NCI-H2171 treated with DMSO at 0.1 percent for 48 hours (cell line): ENCODE measurements at places on chromosomes 2 and 18.

- DNase-seq, result no peak
Measured at GRCh38 chr2:171702781-171703556, 15.7 kb downstream of the DYNC1I2 start.

- DNase-seq, result peak; percentile 41
Measured at GRCh38 chr2:128834207-128834879, 515.7 kb upstream of the HS6ST1 start.

DNA sequence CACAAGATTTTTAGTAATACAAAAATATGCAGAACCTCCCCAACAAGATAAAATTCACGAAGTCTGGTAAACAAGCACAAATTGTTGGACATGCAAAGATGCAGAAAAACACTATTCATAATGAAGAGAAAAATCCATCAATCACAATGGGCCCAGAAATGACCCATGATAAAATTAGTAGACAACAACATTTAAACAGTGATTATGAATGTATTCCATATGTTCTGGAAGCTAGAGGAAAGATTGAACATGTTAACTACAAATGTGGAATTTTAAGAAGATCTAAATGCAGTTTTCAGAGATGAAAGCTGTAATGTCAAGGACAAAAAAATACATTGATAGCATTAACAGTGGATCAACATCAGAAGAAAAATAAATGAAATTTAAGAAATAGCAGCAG, 243.3 kb upstream of the LINC00305 start:
- no peak for DNase-seq

GRCh38 chr2:181052523-181052891, 72.1 kb downstream of the UBE2E3 start:
- DNase-seq, result no peak

- DNase-seq, result no peak
Measured at GRCh38 chr2:202035941-202036372, 2.3 kb downstream of the FZD7 start.

DNA sequence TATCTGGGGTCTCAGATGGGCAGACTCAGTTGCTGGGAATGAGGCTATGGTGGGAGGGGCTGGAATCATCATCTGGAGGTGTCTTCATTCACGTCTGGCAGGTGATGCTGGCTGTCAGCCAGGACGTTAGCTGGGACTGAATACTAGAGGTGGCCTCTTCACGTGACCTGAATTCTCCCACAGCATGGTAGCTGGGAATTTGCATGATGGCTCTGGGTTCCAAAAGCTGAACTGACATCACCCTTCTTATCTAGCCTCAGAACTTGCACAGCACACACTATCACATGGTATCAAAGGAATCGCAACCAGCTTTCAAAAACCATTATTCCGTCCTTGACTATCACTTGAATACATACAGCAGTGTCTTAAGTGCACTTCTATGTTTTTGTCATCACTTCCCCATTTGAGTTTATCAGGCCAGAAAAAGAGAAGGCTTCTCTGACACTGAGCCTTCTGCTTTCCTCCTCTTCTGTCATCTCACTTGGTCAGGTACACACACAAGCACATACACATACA, 53.0 kb upstream of the LRP2 start:
- peak; percentile 27 for DNase-seq

DNA sequence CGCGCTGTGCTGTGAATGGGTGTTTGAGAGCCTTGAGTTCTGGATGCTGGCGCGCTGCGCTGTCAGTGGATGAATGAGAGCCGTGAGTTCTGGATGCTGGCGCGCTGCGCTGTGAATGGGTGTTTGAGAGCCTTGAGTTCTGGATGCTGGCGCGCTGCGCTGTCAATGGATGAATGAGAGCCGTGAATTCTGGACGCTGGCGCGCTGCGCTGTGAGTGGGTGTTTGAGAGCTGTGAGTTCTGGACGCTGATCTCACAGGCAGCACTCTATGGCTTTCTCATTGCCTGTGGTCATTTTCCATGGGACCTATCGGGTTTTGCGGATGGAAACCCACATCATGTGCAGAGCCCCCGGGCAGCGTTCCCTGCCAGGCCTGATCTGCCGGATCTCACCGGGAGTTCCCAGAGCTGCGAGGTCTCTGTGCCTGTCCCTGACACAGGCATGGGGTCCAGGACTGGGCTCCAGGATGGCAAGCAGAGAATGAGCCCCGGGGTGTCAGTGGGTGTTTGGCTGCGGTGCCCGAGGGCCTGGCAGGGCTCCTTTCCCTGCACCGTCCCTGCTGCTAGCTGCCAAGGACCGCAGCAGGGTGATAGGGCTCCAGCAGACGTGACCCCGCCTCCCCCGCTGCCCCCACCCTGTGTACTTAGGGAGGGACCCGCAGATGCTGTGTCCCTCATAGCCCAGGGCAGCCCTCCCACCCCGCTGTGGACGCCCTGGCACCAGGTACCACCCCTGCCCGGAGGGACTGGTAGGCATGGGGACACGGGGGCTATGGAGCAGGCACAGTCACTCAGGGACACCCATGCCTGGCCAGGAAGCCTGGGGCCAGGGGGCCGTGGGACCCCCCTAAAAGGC, 9.7 kb downstream of the PDCD1 start:
- no peak for DNase-seq

GRCh38 chr2:120919771-120920453, 184.2 kb downstream of the GLI2 start:
- DNase-seq, result no peak

DNA sequence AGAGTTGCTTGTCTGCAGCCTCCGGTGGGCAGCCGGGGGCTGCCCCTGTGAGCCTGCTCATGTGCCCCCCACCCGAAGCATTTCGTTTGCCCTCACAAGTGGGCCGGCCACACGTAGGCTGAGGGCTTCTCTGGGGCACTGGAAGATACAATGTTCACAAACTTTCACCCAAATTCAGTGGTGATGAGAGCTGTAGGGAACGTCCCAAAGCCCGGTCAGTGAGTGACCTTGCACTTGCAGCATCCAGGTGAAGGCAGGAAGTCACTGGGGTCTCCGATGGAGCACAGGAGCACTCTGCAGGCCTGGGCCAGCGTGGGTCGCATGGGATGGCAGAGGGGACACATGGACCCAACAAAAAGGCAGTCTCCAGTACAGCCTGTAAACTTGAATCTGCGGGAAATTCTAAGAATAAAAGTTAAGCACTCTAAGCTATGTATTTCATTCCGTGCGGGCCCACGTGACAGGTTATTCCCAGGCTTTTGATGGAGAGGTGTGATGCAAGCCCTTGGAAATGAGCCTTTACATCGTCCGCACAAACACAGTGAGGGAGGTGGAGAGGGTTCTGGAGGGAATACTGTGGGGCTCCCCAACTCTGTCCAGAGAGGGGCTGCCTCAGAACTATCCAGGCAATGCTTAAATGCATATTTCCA, 42.5 kb downstream of the CNGA3 start:
- DNase-seq, result no peak

GRCh38 chr2:220473611-220474010, 846.2 kb downstream of the SLC4A3 start:
- DNase-seq, result no peak

- DNase-seq, result peak; percentile 15
Measured at GRCh38 chr2:213306316-213306942, 22.2 kb downstream of the SPAG16 start.

- no peak for DNase-seq
Measured at GRCh38 chr2:152782171-152782570, 63.8 kb downstream of the ARL6IP6 start.

DNA sequence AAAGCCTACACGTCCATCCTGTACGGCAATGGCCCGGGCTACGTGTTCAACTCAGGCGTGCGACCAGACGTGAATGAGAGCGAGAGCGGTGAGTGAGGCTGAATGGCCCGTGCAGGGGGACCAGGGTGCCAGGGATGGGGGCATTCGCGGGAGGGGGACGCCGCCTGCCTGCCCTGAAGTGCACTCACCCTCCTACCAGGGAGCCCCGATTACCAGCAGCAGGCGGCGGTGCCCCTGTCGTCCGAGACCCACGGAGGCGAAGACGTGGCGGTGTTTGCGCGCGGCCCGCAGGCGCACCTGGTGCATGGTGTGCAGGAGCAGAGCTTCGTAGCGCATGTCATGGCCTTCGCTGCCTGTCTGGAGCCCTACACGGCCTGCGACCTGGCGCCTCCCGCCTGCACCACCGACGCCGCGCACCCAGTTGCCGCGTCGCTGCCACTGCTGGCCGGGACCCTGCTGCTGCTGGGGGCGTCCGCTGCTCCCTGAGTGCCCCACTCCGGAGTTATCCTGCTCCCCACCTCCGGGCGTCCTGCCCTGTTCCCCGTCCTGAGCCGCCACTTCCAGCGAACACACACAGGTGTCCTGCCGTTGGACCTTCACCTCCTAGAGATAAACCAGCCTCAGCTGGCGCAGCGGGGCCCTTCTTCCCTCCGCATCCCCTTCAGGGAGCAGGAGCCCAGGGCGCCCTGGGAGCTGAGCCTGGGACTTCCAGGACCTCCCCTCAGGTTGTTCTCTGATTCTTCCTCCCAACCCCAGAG, 2.9 kb downstream of the ALPI start:
- DNase-seq, result no peak

DNA sequence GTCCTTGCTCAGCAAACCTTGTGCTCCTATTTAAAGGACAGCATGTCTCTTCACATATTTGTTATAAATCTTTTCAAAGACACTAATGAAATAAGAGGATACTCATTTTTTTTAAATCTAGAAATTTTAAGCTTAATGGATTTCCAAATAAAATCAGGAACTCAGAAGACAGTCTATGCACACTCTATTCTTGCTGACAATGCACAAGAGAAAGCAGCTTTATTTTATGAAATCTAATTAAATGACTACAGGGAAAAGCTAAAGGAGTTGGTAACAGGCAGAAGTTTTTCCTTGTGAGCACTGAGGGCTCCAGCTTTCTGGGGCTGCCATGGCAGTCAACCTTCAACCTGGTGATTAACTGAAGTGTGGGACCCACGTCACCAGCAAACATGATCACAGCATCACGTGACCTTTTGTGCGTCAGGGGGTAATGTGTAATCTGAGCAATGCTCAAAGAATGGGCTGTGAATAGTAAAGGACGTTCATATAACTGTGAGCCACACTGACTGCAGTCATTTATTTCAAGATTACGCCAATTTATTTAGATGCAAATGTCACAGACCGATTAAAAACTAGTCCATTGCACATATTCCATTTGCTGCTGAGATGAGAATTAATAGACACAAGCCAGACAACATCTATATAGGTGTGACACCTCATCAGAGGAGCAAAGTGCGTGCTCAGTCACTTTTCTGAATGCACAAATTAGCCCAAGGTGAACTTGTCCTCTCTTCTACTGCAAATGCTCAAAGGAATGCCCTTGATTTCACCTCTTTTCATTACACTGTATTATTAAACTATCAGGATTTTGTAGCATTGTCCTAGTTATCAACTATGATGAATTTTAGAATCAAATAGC, 11.6 kb upstream of the DNER start:
- no peak for DNase-seq

DNA sequence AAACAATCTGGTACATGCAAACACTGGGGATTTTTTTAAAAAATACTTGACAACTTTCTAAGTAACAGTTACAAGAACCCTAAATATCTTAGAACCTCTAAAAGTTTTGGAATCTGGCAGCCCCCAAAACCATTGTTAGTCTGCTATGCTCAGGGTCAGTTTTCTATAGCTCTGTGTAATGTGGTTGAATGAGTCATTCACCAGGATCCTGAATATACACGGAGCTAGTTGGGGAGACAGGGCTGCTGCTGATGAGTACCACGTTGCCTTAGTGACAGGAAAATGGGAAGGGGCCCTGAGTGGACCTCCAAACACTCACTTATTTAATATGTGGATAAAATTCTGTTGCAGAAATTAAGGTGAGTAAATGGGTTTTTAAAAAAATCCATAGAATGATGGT, 36.9 kb upstream of the TANC1 start:
- DNase-seq, result no peak

DNA sequence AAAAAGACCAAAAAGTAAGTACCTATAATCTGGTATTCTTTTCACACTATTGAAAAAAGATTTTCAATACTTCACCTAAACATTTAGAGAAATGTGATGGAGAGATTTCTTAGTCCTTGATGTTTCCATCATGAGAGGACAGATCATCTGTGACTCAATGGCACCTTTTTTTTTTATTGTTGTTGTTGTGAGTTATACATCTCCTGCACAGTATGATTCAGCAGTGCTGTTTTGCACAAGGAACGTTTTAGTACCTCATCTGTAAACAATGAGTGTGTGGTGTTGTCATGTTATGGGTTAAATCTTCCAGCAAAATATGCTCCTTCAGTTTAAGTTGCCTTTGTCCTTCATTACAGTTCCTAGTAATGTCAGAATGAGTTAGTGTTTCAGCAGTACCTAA, 2.2 kb downstream of the KIAA1328 start:
- no peak for DNase-seq

- no peak for DNase-seq
Measured at GRCh38 chr18:57329856-57330255, 22.5 kb upstream of the ST8SIA3 start.

- DNase-seq, result no peak
Measured at GRCh38 chr2:134712736-134713135, 6.1 kb downstream of the TMEM163 start.

- DNase-seq, result no peak
Measured at GRCh38 chr2:12895017-12895416, 178.3 kb downstream of the TRIB2 start.

GRCh38 chr2:79511320-79511951, 1.4 kb upstream of the CTNNA2 start:
- no peak for DNase-seq

- DNase-seq, result no peak
Measured at GRCh38 chr18:12645751-12646203, 12.1 kb downstream of the SPIRE1 start.

GRCh38 chr2:78029392-78029995, 507.3 kb upstream of the LRRTM4 start:
- no peak for DNase-seq

GRCh38 chr2:72325592-72326422, 178.1 kb upstream of the CYP26B1 start:
- no peak for DNase-seq

DNA sequence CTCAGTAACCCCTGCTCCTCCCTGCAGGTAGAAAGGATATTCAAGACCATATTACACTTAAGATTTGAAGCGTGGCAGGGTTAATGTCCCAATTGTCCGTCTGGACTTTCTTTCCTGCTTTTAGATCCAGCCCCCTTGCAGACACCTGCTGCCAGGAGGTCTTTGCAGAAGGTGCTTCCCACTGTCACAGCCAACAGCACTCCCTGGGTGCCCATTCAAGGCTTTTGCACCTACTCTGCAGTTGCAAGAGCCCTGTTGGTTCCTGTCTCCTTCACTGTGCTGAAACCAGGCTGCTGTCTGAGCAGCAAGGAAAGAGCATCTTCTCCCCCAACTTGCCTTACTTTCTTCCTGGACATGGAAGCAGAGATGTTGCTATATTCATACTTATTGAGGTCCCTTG, 1043.0 kb upstream of the POU3F3 start:
- DNase-seq, result no peak

DNA sequence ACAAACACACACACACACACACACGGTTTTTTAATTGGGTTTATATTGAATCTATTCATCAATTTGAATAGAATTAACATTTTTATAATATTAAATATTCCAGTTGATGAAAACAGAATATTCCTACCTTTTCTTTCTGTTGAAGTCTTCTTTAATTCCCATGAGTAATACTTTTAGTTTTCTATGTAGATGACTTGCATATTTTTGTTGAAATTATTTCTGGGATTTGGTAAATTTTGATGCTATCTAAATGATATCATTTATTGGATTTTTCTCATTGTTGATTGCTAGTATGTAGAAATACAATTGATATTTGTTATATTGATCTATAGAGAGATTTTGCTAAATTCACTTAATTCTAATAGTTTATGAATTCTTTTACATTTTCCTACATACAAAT, 12.8 kb upstream of the TCF7L1 start:
- DNase-seq, result no peak

- no peak for DNase-seq
Measured at GRCh38 chr2:181348107-181348837, 108.9 kb upstream of the ITGA4 start.

- DNase-seq, result no peak
Measured at GRCh38 chr2:240707043-240707756, 15.5 kb downstream of the AQP12A start.

- DNase-seq, result peak; percentile 69
Measured at GRCh38 chr2:63049970-63050333, 678 bp upstream of the OTX1 start.
